Smooth muscle cell of the coronary artery (primary cell): ENCODE measurements at places on chromosomes 16 and 17. TPM values are rescaled to one million over a fixed set of nuclear protein-coding genes. Genes with fewer than 3 reads are reported as not detected.

HSF4 gene
- 2.9 and 31.7 TPM in 2 replicates for total RNA-seq

KLHL10 gene
- total RNA-seq, result 0.08 and 0.12 TPM in 2 replicates

TNFRSF13B gene
- not detected in 2 replicates for total RNA-seq

EPN3 gene
- under 0.01 TPM in 2 replicates for total RNA-seq

PERCC1 gene
- not detected in 2 replicates for total RNA-seq

NME2 gene
- 825 and 834 TPM in 2 replicates for total RNA-seq

FOXC2 gene
- 4.1 TPM in 1 of 2 replicates, not detected in the other for total RNA-seq

NPIPB9 gene
- 0.35 and 0.90 TPM in 2 replicates for total RNA-seq

MARVELD3 gene
- total RNA-seq, result not detected in 2 replicates
